Activated CD4-positive, alpha-beta T cell treated with anti-CD3 and anti-CD28 coated beads for 48 hours (primary cell): ENCODE measurements at places on chromosomes 7 and 10.

- DNase-seq = no peak
Observed at GRCh38 chr10:72784551-72785351, 92.8 kb downstream of the MCU start.

DNA sequence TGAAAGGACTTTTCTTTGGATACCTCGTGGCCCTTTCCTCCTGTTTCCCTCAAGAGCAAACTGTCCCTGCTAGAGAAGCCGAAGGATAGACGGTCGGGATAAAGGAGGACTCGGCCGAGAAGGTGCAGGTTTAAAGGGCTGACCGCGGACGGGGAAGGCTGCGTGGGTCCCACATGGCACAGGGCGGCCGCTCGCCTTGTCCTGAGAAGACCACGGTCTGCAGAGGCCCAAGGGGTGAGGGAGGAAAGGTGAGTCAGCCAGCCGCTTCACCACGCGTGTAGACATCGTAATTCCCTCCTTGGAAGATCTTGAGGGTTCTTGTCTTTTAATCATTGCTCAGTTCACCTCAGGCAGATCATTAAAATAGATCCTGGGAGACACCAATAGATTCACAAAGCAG lies 253.8 kb downstream of the DPP6 start:
- DNase-seq = no peak

DNA sequence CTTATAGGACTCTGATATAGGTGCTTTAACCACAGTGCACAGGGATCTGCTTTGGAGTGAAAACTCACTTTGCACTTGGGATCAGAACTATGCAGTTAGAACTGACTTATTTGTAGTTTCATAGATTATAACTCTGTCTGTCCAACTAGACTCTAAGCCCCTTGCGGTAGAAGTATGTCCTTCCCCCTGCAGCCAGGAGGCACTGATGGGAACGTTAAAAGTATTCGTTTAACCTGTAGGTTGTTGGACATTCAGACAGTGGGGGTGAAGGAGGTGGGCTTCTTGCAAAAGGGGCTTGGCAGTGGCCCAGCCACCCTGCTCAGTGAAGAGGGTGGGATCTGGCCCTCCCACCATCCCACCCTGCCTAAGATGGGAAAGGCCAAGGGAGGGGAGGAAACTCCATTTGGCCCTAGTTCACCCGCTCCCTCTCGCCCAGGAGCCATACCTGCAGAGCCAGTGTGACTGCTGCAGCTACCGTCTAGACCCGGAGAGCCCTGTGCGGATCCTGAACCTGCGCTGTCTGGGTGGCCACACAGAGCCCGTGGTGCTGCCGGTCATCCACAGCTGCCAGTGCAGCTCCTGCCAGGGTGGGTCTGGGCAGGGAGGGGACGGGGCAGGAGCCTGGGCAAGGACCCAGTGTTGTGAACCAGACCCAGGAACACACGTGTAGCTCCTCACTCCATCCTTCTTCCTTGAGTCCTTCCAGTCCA lies 5.7 kb upstream of the ZNF862 start:
- DNase-seq = no peak

DNA sequence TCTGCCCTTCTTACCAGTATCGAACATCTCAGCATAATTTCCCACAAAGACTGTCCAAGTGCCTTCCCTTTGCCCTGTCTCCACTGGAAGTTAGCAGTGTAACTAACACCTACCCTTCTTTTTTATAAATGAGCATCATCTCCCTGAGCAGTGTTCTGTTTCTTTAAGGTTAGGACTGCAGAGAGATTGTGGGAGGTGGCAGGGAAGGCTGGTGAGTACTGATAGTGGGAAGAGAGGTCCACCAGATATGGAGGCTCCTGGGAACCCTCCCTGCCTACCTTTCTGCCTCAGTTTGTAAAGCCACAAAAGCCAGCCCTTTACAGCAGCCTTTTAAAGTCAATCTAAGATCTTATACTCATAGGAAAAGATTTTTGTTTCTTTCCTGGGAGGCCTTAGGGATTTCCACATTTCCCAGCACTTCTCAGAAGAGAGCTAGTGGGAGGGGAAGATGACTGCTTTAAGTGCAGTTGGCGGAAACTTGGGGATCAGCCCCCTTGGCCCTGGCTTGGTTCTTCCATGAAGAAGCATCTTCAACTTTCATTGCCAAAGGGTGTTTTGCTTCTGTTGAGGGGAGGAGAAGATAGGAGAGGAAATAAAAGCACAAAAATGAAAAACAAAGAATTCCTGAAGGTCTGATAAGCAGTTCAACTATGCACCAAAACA lies 36.6 kb upstream of the CALD1 start:
- no peak for DNase-seq

DNA sequence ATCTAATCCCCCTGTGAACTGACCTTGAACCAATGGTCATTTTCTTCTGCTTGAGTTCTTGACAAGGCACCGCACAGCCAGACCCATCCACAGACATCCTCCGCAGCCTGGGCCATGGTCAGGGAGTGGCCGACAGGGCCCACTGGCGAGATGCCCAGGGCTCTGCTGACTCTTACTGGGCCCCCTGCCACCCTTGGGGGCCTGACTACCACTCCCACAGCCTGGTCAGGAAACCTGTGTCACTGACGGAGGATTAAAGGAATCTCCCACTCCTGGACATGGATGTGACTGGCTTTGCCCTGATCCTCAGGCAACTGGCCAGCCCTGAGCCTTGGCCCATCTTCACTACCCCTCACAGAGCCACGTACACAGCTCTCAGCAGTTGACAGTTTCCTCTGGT lies 50.4 kb upstream of the ENO4 start:
- DNase-seq = no peak

- DNase-seq = no peak
Observed at GRCh38 chr7:126698446-126698845, 554.3 kb downstream of the GRM8 start.

DNA sequence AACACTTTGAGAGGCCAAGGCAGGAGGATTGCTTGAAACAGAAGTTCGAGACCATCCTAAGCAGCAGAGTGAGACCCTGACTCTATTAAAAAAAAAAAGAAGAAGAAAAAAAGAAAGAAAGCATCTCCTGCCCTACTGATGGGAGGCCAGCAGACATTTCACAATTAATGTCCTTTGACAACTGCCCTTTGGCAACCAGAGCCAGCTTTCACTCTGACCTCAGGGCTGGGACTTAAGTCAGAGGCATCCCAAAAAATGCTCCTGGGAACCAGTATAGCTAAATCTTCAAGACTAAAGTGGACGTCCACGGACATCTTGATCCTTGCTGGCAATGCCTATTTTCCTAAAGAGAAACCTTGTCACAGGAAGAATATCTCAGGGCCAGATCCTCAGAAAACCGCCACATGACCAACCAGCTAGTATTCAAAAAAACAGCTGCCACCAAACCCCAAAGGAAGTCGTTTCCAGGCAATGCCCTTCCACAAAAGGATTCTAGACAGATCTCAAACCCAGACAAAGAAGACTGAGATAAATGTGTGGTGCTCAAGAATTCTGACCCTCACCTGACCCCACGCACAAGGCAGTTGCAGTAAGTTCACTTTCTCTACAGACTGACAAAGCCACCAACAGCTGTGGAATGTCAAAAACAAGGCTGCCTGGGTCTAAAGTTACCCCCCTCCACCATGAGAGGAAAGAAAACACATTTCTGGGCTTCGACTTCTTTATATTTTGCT lies 18.4 kb downstream of the GFRA1 start:
- no peak for DNase-seq

GRCh38 chr7:4486907-4487306 lies 195.2 kb upstream of the FOXK1 start:
- DNase-seq = no peak

GRCh38 chr10:131024259-131025131 lies 287.0 kb downstream of the TCERG1L start:
- no peak for DNase-seq

DNA sequence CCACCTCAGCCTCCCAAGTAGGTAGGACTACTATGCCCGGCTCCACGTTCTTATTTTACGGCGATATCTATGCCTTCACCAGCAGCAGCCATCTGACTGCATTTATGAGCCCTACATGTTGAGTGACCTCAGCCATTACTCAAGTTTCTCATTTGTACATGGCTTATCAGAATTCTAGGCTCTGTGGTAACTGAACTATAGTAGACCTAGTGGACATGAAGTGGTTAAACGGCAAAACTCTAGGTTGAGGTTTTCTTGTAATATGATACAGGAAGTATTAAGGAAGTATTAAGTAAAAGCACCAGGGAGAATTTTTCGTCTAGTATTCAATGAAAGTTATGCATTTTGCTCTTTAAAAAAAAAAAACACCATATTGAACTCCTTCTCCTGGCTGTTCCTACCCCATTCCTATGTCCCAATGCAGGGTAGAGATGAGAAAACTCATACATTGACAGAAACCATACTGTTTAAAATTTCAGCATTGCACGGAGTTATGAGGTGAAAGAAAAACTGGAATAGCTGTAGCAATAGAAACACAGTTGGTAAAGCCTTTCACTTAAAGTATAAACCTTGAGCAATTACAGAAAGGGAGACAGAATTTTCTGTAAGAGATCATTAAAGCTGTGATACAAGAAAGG lies 39.8 kb upstream of the EPC1 start:
- no peak for DNase-seq

DNA sequence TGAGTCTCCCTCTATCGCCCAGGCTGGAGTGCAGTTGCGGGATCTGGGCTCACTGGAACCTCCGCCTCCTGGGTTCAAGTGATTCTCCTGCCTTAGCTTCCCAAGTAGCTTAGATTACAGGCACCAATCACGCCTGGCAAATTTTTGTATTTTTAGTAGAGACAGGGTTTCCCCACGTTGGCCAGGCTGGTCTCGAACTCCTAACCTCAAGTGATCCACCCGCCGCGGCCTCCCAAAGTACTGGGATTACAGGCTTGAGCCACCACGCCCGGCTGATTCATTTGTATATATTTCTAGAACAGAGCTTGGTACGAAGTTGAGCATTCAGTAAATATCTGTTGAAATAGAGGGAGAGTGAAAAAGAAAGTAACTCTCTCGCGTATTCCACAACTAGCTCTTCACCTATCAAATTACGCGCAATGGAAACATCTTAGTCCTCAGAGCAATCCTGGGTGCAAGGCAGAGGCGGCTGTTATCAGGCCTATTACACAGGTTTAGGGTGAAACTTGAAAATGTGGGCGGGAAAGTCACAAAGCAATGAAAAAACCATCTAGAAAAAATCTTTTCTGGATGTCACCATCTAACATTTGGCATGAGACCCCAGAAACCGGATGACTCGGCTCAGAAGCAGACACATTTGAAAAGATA lies 707 bp upstream of the GHITM start:
- DNase-seq = peak; percentile 79

DNA sequence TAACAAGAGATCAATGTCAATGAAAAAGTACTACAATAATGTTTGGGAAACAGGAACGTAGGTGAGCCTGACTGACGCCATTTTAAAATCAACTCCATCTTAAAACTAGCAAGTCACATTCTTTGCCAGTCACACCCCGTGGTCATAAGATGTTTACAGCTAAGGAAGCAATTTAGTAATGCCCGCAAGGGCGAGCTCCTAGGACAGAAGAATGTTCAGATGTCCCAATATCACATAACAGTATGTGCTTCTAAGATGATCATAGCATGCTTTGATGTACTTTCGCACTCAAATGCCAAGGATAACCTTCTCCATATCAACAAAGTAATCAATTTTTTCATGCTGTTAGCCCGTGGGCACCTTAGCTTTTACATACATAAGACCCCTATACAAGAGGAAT lies 113.8 kb upstream of the EGFR start:
- DNase-seq = no peak

DNA sequence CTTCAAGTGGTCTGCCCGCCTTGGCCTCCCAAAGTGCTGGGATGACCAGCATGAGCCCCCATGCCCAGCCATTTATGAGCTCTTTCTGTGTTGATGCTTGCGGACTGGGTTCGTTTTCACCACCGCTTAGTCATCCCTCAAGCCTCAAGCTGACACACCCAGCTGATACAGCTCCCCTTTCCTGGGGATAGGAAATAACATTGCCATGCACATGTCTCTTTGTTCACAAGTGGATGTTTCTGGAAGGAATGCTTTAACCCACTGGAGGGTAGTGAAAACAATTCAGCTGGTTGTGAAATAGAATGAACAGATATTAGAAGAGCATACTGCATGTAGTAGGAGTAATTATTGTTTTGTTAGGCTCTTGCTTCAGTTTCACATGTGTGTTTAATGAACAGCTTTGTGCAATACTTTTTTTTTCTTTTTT lies 8.5 kb upstream of the METTL27 start:
- DNase-seq = peak; percentile 12

- no peak for DNase-seq
Observed at GRCh38 chr10:25683344-25683743, 250.7 kb upstream of the MYO3A start.

- DNase-seq = no peak
Observed at GRCh38 chr7:117139397-117139984, 183.4 kb downstream of the WNT2 start.

DNA sequence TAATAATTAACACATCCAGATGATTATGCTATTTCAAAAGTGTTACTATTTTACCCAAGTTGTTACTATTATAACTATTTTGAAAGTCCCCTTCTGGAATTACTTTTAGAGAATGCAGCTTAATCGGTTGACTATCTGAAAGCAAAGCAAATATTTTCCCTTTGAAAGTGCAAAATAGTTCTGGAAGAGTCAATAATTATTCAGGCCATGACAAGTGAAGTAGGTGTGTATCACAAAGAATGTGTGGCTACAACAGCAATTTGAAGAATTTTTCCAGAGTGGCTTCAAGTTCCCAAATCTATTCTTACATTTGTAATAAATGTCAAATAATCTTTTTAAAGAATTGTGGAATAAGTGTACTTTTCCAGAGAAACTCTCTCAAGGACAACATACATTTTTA lies 42.8 kb downstream of the RNLS start:
- DNase-seq = no peak

GRCh38 chr10:77146712-77147336 lies 490.8 kb downstream of the KCNMA1 start:
- DNase-seq = no peak

GRCh38 chr10:62454687-62455397 lies 80.7 kb downstream of the ZNF365 start:
- DNase-seq = no peak

DNA sequence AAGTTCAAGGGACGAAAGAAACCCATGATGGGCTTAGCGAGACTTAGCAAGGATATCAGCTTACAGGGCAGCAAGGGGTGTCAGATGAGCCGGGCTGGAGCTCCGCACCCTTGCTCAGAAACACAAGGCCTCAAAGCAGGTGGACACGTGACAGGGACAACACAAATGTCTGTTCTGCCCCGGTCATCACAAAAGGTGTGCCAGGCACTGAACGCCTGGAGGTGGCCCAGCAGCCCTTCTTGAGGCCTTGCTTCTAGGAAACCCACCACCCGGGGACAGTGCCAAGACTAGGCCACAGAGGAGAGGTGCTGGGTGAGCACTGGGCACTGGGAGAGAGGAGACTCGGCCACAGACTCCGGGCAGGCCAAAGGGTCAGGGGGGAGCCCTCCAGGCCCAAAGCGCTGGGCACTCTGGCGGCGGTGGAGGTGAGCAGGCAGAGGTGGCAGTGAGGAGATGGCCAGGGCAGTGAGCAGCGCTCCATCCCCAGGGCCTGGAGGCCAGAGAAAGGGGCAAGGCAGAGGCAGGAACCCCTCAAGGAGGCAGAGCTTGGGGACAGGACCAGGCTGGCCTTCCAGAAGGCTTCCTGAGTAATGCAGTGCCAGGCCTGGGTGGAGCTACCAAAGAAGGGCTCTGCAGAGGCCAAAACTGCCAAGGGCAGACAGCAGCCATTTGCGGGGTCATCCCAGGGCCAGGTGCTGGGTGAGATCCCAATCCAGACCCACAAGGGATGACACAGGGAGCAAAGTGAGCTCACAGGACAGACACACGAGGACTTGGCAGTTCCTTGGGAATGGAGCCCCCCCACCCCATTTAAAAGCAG lies 22.7 kb downstream of the EBF3 start:
- no peak for DNase-seq
